Cardiac atrium fibroblast (primary cell): ENCODE measurements at places on chromosomes 7 and 10. TPM values are rescaled to one million over a fixed set of nuclear protein-coding genes. Genes with fewer than 3 reads are reported as not detected.

The SLC13A1 gene
- total RNA-seq = not detected in 2 replicates

The SLC39A12 gene
- total RNA-seq = not detected in 2 replicates

The WNT2 gene
- not detected in 2 replicates for total RNA-seq

The OPALIN gene
- total RNA-seq = not detected in 2 replicates

The DNAJC9 gene
- total RNA-seq = 11.3 and 11.9 TPM in 2 replicates

The PDZD7 gene
- 0.54 and 1.3 TPM in 2 replicates for total RNA-seq

The GHRHR gene
- not detected in 2 replicates for total RNA-seq

The CDNF gene
- total RNA-seq = 0.36 and 3.6 TPM in 2 replicates

The MLXIPL gene
- 1.5 TPM in 1 of 2 replicates, not detected in the other for total RNA-seq

The HMX3 gene
- total RNA-seq = not detected in 2 replicates

The MMD2 gene
- total RNA-seq = not detected in 2 replicates

The PLCE1 gene
- total RNA-seq = 3.2 and 4.3 TPM in 2 replicates

The PCLO gene
- total RNA-seq = under 0.01 TPM in 1 of 2 replicates, not detected in the other

The ASZ1 gene
- total RNA-seq = not detected in 2 replicates

The OR6B1 gene
- total RNA-seq = not detected in 2 replicates

The PFKFB3 gene
- total RNA-seq = 24.2 and 24.9 TPM in 2 replicates

The FZD8 gene
- 9.4 and 10.2 TPM in 2 replicates for total RNA-seq
